Stimulated activated naive B cell treated with anti-CD40 and anti-IgM and Interleukin-4, amounts not matched to agents 10 μg/mL and 1 μg/mL and 100 μg/mL, for 72 hours (primary cell): ENCODE measurements at places on chromosomes 12 and 14.

GRCh38 chr12:6180268-6181051 is 19.7 kb upstream of the CD9 start:
- DNase-seq, result no peak

DNA sequence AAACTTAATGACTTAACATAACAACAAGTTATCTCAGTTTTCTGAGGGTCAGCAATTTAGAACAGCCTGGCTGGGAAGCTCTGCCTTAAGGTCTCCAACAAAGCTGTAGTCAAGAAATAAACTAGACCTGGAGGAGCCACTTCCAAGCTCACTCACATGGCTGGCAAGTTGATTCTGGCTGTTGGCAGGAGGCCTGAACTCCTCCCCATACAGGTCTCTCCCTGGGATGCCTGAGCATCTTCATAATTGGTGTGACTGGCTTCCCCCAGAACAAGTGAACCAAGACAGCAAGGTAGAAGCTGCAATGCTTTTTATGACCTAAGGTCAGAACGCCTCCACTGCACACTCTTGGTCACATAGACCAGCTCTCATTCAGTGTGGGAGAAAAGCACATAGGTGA is 128.3 kb downstream of the SAMD4A start:
- DNase-seq, result no peak

DNA sequence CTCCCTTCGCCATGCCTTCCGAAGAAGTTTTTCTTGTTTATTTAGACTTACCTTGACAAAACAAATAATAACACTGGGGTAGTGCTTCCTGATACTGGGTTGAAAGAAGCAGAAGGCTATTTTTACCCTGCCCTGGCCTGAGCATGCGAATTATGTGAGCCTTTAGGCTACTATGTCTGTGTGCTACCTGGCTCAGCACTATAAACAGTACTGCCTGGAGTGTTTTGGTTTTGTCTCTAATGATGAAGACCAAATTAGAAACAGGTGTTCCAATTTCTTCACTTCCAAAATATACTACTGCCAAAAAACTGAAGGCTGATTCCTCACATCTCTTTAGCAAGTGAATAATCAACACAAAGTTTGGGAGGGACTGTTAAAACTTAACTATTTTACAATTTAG is 7.6 kb upstream of the OVCH1 start:
- DNase-seq, result no peak

GRCh38 chr12:119940897-119941296 is 48.1 kb upstream of the BICDL1 start:
- DNase-seq, result no peak

DNA sequence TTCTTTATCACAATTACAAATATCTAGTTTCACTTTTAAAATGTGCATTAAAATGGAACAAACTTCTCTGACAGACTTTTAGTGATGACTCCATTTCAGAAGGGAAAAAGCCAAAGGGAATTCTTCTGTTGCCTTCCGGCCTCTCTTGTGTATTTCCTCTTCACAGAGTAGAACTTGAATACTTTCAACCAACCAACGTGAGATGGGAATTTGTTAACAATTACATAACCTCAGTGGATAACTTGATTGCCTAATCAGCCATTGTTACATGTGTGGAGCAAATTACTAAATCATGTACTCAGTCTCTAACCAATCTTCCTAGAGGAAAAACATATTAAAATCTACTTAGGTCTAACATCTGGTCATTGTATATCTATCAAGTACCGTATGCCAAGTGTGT is 291.1 kb downstream of the SYT1 start:
- no peak for DNase-seq

DNA sequence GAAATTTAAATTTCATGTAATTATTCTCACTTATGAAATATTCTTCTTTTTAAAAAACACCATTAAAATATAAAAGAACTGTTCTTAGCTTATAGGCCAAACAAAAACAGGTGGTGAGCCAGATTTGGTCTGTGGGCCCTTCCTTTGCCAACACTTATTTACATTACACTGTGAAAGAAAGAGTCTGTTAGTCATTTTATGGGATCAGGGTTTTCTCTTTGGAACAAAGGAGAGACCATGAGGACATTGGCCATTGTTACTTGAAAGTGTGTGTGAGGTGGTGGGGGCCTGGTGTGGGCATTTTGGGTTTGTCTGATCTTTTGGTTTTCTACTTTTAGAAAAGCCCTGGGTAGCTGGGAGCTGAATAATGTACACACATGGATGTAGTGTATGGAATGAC is 62.7 kb downstream of the TTC6 start:
- no peak for DNase-seq

DNA sequence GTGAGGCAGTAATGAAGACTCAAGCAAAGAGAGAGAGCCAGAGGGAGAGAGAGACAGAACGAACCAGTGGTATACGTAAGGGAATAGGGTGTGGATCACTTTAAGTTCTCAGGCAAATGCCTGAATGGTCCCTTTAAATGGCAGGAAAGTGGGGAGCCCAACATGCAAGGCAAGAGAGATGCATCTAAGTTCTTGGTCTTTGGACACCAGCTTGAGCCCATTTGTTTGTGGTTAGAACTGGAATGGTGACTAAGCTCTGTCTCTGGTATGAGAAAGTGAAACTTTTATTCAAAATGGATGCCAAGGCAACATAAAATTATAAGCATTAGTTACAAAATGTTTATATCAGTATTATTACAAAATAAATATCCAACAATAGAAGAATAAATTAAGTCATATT is 192.2 kb upstream of the ALG10 start:
- DNase-seq, result no peak

DNA sequence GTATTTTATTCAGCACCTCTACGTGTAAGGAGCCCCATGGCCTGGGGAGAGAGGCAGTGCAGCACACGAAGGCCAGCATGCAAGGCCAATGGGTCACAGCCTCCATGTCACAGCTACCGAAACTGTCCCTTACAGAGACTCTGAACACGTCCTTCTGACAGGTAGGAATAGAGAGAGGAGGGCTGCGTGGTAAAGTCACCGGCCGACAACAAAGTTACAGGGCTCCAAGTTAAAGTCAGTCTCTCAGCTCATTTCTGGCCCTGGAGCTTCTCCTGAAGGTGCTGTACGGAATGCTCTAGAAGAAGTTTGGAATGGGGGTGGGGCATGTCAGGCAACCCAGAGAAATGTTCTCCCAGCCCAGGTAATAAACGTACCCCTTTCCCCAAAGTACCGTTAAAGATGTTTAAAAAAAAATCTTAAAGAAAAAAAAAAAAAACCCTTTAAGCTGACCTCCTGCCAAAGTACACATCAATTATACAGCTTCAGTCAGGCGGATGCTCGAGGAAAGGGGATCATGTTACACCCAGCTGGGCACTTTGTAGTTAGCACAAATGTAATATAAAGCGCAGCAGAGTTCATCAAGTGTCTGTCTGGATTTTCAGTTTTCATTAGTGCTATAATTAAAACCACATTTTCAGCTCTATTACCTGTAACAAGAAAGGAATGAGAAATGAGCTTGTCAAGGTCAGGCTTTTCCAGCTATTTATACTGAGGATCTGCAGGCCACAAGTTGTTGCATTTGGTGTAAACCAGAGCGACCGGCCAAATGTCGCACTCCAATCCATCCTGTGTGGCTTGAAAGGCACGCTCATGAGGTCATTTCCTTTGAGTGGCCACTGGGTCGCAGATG is 53.3 kb upstream of the CDKN3 start:
- no peak for DNase-seq

- DNase-seq, result no peak
These were observed 64.1 kb downstream of the NELL2 start for GRCh38 chr12:44812062-44812461.

DNA sequence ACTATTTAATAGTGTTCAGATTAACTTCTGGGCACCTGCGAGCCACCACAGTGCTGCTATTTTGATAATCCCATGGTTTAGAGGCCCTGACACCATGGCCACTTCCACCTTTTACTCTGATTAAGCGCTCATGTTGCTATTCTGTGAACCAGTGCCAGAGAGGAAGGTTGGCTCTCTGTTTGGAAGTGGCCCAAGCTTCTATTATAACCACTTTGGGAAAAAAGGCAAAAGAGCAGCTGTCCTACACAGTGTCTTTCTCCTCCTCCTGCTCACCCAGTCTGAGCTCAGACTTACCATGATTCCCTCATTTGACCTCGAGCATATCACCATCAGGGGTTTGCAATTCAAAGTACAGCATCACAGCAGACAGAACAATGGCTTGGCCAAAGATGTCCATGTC is 23.3 kb downstream of the DYRK2 start:
- no peak for DNase-seq

DNA sequence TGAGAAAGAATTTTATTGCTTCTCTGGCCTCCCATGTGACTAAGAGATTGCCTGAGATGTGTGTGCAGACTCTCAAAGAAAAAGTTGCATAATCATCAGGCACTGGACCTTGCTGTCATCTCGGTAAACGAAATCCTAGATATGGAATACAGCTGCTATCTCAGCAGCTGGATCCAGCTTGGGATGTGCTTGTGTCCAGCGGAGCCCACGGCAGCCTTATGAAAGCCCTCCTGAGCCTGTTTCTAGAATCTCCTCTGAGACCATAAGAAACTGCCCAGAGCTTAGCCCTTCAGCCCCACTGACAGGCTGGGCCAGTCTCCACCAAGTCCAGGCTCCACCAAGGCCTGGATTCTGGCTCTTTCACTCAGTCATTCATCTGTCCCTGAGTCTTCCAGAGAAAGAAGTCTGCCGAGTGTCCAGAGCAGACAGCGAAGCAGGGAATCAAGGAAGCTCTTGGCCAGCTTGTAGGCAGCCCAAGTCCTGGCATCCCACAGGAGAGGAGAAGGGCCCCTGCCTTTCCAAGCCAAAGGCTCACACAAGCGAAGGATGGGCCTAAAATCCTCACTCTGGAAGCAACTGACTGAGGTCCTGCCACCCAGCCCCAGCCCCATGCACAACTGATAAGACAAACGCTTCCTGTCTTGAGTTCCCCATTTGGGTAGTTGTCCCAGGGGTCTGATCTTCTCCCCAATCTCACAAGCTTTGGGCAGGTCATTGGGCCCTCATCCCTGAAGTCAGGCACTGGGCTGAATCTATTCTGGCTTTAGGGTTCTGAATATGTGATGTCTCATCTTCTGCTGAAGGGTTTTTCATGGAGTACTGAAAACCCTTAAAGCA is 97.8 kb downstream of the SEC23A start:
- no peak for DNase-seq

- no peak for DNase-seq
These were observed 58.7 kb downstream of the CLIP1 start for GRCh38 chr12:122363782-122364181.

- DNase-seq, result no peak
These were observed 29.0 kb downstream of the CAPRIN2 start for GRCh38 chr12:30725739-30726138.

DNA sequence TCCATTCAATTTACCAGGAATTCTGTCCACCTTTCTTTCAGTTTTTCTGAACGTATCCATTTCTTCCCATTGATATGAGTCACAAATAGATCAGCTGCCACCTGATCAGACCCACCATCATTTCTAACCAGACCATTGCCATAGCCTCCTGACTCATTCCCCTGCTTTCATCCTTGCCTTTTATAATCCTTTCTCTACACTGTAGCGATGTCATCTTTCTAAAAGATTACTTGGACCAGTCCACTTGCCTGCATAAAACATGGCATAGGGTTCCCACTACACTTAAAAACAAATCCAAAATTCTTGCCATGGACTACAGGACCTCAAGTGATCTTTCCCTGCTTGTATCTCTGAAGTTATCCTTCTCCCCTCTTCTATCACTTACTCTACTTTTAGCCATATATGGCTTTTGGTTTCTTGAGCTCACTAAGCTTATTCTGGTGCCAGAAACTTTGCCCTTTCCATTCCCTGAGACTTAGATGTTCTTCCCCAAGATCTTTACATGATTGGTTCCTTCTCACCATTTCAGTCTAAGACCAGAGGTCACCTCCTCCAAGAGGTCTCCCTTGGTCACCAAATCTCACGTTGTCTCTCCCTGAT is 149.5 kb upstream of the KRR1 start:
- no peak for DNase-seq

GRCh38 chr14:22887990-22888378 is 5.0 kb downstream of the REM2 start:
- DNase-seq, result peak; percentile 79

GRCh38 chr14:28116716-28117115 is 649.9 kb upstream of the FOXG1 start:
- no peak for DNase-seq

DNA sequence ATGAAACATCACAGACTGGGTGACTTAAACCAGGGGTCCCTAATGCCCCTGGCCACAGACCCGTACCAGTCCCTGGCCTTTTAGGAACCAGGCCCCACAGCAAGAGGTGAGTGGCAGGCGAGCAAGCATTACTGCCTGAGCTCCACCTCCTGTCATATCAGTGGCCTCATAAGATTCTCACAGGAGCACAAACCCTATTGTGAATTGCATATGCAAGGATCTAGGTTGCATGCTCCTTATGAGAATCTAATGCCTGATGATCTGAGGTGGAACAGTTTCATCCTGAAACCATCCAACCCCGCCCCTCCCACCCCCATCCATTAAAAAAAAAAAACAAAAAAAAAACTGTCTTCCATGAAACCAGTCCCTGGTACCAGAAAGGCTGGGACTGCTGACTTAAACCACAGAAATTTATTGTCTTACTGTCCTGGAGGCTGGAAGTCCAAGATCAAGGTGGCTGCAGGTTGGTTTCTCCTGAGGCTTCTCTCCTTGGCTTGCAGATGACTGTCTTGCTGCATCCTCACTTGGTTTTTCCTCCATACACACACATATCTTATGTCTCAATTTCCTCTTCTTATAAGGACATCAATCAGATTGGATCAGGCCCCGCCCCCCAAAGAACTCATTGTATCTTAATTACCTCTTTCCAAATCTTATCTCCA is 235.9 kb downstream of the CHST11 start:
- peak; percentile 37 for DNase-seq

DNA sequence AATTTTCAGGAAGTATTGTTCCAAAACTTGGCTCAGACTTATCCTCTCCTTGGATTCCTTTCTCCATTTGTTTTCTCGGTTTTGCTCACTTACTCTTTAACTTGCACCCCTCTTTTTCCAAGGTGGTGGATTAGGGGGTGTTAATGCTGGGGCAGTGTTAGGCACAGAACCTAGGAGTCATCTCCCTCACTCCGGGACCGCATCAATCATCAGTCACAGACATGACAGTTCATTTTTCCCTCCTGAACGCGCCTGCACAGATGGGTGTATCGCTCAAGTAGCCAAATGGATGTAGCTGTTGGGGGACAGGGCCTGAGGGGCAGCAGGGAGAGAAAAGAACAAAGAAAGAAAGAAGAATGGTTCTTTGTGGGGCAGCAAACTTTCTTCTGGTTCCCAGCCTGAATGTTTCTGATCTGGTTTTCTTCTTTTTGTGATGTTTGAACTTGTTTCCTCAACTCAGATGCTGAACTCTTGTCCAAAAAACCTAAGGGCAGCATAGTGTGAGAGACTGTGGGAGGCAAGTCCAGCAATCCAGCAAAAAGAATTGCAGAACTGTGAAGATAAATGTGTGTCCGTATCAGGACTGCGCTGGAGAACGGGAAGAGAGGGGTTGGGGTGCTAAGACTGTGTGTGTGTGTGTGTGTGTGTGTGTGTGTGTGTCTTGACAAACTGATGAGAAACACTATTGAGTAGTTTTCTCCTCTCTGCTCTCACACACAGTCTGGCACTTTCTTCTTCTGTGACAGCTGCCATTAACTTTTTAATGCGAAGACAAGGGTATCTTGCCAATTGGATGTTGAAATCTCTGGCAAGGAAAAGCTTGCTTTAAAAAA is 131.1 kb downstream of the FBXL14 start:
- no peak for DNase-seq

GRCh38 chr12:95820096-95820703 is 29.6 kb upstream of the NTN4 start:
- DNase-seq, result no peak
